ENCODE measurements at places on chromosomes 16 and 17. TPM values are rescaled to one million over a fixed set of nuclear protein-coding genes. Genes with fewer than 3 reads are reported as not detected.

Gene HS3ST4
- total RNA-seq = not detected

Gene NPW
- total RNA-seq = 0.60 TPM

Gene C16orf96
- under 0.01 TPM for total RNA-seq

Gene PCTP
- total RNA-seq = 21.6 TPM

Gene SGCA
- not detected for total RNA-seq

DNA sequence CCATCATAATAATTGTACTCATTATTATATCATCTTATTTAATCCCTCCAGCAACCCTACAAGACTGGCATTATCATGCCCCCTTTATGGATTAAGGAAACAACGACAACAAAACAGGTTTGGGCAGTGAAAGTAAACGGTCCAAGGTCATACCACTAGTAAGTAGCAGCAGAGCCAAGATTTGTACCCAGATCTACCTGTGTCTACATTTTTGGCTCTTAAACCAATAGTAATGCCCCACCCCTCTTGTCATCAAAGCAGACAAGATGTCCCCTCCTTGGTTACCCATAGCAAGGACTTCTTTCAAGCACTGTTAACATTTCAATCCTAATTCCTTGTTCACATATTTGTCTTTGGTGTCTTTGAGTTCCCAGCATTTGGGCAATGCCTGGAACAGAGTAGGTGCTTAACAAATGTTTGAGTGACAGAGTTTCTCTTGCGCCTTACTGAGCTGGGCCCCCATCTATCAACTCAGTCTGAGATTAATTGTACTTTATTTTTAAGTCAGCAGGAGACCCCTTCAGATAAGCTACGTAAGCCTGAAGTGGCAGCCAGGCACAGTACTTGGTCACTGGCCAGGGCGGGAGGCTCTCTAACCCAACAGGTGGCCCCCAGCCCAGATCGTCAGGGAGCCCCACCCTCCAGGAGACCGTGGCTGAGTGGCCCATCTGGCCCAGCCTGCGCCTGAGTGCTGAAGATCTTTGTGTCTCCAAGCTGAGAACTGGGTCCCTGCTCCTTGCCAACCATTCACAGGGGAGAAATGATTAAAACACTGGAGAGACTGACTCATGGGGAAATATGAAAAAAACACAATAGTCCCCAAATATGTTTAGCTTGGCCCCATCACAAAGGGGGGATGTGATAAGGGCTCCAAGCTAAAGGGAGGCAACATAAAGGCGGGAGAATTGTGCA is 75.8 kb downstream of the AXIN2 start:
- no peak for DNase-seq

DNA sequence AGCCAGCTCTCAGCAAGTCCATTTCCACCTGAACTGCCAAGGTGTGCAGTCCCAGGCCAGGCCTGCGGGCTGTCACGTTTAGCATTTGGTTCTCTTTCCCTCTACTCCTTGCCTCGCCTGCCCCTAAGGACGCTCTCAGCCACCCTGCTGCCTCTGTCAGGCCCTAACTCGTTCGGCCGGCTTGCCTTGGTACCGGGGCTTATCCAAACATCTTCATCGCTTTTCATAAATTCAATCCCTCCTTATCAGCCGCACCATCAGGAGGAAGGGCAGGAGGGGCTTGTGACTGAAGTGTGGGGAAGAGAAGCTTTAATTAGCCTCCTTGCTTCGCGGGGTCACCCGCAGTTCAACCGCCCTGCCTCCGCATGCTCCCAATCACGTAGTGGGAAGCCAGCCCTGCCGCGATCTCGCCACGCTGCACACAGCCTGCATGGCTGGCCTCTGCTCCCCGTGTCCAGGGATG is 231.1 kb downstream of the SOX9 start:
- DNase-seq = no peak

GRCh38 chr17:33137426-33137825 is 145.8 kb downstream of the SPACA3 start:
- peak; percentile 9 for DNase-seq

- DNase-seq = peak; percentile 92
These were observed at the start of gene ALG1 for GRCh38 chr16:5071681-5072333. Gene ALG1, plus strand, starts transcription at chr16:5071843. Its CDS starts 7 bp downstream, at chr16:5071850.

DNA sequence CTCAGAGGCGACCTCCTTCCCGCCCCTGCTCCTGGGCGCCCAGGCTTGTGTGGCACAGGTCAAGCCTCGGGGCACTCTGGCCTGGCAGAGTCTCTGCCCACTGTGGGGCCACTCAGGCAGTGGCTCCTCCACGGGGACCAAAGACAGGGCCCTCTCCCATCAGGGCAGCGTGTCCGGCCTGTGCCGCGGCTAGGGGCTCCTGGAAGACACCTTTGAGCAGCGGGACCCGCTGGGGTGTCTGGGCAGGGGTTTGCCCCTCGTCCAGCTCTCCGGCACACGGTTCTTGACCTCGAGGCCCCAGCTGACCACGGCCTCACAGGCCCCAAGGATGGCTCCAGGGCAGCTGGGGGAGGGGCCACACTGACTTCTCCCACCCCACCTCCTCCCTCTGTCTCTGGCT is 24.7 kb upstream of the SSTR5 start:
- no peak for DNase-seq

DNA sequence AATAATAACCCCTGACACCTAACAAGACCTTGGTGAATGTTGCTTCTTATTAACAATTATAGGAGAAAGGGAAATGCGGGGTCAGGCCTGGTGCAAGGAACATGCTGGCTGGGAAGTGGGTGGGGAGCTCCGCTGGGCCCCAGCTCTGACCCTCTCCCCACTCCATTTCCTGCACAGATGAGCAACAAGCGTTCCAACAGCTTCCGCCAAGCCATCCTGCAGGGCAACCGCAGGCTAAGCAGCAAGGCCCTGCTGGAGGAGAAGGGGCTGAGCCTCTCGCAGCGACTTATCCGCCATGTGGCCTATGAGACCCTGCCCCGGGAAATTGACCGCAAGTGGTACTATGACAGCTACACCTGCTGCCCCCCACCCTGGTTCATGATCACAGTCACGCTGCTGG is 23.0 kb downstream of the RHBDL3 start:
- DNase-seq = no peak

GRCh38 chr17:42548070-42548837 is 4.5 kb upstream of the HSD17B1 start:
- DNase-seq = peak; percentile 33

- no peak for DNase-seq
These were observed 128.4 kb upstream of the GOT2 start for GRCh38 chr16:58862334-58863021.

GRCh38 chr16:49179714-49180330 is 101.8 kb downstream of the CBLN1 start:
- DNase-seq = no peak

Measured in lung microvascular endothelial cell (primary cell).